AG04450 (cell line): ENCODE measurements at places on chromosomes 7 and 10.
A peak's percentile ranks its signal among the peaks of the same experiment; 100 is the strongest.

DNA sequence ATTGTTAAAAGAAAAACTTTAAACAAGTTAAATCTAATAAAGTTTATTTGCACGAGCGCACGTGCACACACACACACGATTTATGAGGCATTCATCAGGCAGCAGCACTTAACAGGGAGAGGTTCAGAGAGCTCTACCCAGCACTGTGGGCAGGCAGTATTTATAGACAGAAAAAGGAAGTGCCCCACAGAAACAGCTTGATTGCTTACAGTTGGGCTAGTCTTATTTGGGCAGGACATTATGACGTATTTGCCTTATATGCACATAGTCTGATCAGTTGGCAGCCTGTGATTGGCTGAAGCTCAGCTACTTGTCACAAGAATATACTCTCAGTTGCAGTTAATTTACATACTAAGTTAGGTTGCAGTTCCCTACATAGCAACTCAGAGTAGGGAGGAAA, 1.2 kb upstream of the SDHAF3 start:
- DNase-seq: no peak

GRCh38 chr10:543862-544822, 145.3 kb downstream of the DIP2C start:
- no peak for DNase-seq

DNA sequence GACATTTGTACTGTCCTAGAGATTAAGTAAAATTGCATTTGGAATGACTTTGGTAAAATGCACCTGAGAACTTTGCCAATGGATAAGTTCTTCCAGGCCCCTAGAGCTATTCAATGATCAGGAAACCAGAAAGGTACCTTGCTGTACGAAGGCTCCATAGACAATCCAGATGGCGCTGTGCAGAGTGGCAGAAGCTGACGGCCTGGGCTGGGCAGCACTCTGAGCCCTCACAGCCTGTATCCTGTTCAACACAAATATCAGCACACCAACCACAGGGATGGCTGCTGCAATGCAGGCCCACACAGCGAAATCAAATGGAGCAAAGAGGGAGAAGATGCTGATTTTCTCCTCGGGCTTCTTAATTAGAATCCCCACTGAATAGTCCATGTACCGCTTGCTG, 642.4 kb downstream of the GRID1 start:
- no peak for DNase-seq

- no peak for DNase-seq
Observed at GRCh38 chr7:87784424-87784823, 91.7 kb downstream of the SLC25A40 start.

DNA sequence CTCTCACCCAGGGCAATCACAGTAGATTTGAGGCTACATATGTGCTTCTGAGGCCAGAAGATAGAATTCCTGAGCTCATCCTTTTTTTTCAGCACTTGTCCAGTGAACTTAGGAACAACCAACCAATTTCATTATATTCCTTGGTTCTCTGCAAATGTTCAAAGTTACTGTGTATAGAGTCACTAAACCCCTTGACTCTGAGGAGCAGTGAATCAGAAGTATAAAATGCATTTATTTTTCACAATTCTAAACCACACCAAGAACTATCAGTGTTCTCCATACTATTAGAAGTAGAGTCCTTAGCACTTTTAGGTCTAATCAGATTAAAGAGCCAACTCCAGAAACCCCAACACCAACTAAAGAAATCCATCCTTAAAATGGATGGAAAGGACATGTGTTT, 19.6 kb upstream of the PAPSS2 start:
- DNase-seq: no peak

- no peak for DNase-seq
Observed at GRCh38 chr7:68321776-68322496, 1276.3 kb upstream of the AUTS2 start.

DNA sequence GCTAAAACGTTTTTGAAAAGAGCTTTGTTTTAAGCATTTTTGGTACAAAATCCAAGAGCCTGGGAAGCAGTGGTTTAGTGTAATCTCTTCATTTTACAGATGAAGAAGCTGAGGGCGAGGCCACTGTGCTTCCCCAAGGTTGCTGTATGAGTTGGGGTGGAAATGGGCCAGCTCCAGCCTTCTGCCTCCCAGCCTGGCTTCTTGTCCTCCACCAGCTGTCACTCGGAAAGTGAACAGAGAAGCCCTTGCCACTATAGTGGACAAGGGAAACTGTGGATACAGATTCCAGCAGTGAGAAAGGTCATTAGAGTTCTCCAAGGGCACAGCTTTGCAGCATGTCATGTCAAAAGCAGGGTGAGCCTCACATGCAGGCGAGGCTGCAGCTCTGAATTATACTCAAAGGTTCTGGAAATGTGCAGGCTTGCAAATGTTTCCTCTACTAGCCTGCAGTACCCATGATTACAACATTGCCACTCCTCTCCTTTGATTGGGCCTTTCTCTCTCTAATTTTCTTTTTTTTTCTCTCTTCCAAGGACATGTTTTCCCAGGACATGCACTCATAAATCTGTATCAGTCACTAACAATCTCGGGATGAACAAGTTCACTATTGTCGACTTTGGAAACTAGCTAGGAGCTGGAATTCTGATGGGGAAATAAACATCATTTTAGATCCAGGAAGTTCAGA, 33.0 kb downstream of the BAMBI start:
- no peak for DNase-seq

DNA sequence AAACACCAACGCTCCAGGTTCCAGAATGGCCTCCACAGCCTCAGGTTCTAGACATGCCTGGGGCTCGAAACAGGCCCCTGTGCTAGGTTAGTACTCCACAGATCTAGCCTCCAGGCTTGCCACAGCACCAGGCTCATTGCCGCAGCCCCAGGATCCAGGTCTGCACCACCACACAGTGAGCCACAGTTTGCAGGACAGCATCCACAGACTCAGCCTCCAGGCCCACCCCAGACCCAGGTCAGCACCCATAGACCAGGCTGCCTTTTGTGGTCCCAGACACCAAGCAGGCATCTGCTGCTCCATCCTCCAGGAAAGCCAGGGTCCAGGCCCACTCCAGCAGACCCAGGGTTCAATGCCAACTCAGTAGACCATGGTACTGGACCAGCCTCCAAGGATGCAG, 132.3 kb upstream of the VSTM2A start:
- DNase-seq: no peak

- no peak for DNase-seq
Observed at GRCh38 chr7:32275216-32276009, 205.2 kb upstream of the PDE1C start.

- no peak for DNase-seq
Observed at GRCh38 chr7:107660381-107661080, at the start of gene SLC26A4. Gene SLC26A4 (plus strand): TSS chr7:107660828. CDS start chr7:107661642, 814 bp downstream.

- DNase-seq: peak; percentile 82
Observed at GRCh38 chr7:106216517-106216922, 68.3 kb downstream of the NAMPT start.

- DNase-seq: no peak
Observed at GRCh38 chr10:88121361-88121760, 257.9 kb downstream of the PTEN start.

DNA sequence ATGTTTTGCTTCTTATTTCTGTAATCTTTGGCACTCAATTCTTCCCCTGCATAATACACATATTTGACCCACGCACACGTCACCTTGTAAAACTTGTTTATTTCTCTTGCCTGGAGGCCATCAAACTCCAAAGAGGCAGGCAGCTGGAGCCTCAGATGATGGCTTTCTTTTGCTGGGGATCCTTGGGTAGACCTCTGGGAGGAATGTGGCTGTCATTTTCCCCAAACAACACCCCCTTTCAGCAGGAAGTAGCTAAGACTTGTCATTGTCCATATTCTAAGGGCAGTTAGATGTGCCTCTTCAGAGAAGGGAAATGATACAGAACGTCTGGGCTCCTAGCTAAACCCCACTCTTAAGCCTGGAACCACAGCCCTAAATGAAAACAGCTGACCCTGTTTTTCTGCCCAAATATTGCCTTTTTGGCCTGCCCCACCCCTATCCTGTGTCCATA, 111.3 kb downstream of the ITGB8 start:
- DNase-seq: no peak

DNA sequence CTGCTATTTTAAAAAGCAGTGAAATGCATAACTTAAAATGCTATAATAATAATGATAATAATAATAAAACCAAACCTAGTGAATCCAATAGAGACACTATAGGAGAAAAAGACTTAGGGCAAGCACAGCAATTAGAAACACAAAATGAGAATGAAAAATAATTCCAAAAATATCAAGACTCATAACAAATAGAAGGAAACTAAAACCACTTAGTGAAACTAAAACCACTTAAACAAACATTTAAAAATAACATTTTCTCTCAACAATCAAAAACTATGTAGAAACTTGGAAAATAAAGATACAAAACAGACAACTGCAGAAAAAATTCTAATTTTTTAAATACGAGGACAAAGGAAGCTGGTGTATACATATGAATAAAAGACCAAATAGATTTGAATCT, 655.2 kb upstream of the NRG3 start:
- DNase-seq: no peak

GRCh38 chr10:47225928-47226645, 73.9 kb upstream of the GDF10 start:
- DNase-seq: no peak

- no peak for DNase-seq
Observed at GRCh38 chr7:80467069-80467468, 44.8 kb downstream of the GNAT3 start.

GRCh38 chr7:29843093-29843492, 36.8 kb downstream of the WIPF3 start:
- no peak for DNase-seq

- DNase-seq: no peak
Observed at GRCh38 chr7:157027568-157028198, 17.2 kb upstream of the MNX1 start.

DNA sequence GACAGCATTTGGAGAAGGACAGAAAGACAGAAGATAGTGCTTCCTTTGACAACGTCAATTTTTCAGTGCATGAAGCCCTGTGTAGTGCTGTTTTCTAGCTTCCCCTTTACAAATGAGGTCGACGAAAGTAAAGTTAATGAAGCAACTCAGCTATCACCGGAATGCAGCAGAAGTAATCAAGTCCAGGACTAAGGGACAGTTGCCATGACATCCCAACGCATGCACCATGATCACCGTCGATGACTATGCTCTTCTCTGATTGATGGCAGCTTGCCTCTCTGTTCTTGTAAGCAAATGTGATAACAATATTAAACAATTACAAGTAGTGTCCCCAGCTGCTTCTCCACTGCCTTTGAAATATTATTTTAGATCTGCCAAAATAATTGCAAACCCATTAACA, 205.8 kb downstream of the FRMD4A start:
- peak; percentile 13 for DNase-seq

GRCh38 chr7:107874111-107874510, 16.9 kb upstream of the DLD start:
- DNase-seq: no peak

- no peak for DNase-seq
Observed at GRCh38 chr10:61554925-61555324, 101.7 kb upstream of the TMEM26 start.

DNA sequence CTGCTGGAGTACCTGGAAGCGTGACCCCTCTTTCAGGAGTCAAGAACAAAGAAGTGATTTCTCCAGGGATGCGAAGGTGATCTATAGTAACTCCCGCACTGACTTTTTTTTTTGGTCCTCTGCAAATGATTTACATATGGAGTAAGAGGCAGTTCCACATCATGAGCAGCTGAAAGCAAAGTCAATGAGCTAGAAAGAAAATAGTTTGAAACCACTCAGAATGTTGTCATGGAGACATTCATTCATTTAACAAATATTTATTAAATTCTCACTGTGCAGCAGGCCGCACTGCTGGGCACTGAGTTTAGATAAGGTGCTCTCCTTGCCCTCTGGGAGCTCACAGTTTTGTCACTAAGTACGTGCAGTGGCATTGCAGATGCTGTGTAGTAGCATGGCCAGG, 206.7 kb downstream of the CAMK1D start:
- DNase-seq: no peak

- peak; percentile 92 for DNase-seq
Observed at GRCh38 chr7:130901209-130901783, 167.3 kb upstream of the KLF14 start.

DNA sequence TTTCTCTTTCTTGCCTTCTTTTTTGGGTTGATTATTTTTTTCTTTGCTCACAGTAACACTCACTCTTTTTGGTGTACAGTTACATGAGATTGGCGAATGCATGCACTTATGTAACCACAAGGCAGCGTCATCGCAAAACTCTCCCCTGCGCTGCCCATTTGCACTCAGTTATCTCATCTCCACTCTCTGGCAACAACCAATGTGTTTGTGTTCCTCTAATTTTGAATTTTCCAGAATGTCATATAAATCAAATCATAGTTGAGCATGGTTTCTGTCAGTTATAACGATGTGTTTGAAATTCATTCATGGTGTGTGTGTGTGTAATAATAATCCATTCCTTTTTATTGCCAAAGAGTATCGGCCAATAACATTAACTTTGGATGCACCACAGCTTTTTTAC, 23.0 kb upstream of the IGFBP3 start:
- no peak for DNase-seq

GRCh38 chr10:5588603-5589002, 63.8 kb downstream of the CALML3 start:
- DNase-seq: no peak

GRCh38 chr10:61760943-61761824, 98.5 kb downstream of the CABCOCO1 start:
- DNase-seq: peak; percentile 36

DNA sequence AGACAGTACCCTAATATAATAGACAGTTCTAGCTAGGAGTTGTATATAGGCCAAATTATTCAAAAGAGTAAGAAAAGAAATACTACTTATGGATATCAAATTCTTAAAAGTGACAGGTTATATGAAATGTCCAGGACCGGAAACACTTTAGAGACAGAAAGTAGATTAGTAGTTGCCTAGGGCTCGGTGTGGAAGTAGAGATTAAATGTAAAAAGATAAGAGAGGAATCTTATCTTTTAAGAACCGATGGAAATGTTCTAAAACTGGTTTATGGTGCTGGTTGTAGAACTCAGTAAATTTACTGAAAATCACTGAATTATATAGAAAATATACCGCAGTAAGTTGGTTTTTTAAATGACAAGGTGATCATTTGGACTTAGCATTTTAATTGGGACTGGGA, 147.5 kb upstream of the ASAH2 start:
- no peak for DNase-seq

- no peak for DNase-seq
Observed at GRCh38 chr7:149811221-149811620, 27.0 kb upstream of the ZNF862 start.
